Myocyte (in vitro differentiated cells): ENCODE measurements at places on chromosomes 3 and 15.

- no peak for DNase-seq
Measured at GRCh38 chr3:161020256-161020655, 84.9 kb downstream of the B3GALNT1 start.

GRCh38 chr3:135084405-135084804 is 289.3 kb downstream of the EPHB1 start:
- no peak for DNase-seq

DNA sequence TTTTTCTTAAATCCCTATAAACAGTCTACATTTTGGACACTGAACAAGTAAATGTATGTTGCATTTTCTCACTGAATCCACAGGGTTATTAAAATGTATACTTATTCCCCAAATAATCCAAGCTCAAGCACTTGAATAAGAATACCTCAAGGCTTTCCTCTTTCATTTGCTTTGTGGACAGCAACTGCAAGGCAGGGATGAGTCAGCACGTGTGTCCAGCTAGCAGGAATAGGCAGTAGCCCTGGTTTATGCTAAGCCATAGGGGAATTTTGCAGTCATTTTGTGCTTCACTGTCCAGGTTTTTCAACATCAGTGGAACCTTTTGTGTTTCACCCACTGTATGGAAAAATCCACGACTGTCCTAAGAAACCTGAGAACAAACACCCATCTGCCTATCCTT is 96.7 kb upstream of the KCNMB2 start:
- DNase-seq, result peak; percentile 69

GRCh38 chr3:13852638-13853009 is 27.2 kb downstream of the WNT7A start:
- DNase-seq, result no peak

GRCh38 chr3:9916734-9917680 is at the start of gene IL17RC:
Gene IL17RC, plus strand, starts transcription at chr3:9917098. Its CDS starts 218 bp downstream, at chr3:9917316.
- peak; percentile 85 for DNase-seq

GRCh38 chr3:193825617-193826016 is 232.6 kb downstream of the OPA1 start:
- no peak for DNase-seq

- no peak for DNase-seq
Measured at GRCh38 chr15:77855871-77856270, 221.6 kb downstream of the TBC1D2B start.

DNA sequence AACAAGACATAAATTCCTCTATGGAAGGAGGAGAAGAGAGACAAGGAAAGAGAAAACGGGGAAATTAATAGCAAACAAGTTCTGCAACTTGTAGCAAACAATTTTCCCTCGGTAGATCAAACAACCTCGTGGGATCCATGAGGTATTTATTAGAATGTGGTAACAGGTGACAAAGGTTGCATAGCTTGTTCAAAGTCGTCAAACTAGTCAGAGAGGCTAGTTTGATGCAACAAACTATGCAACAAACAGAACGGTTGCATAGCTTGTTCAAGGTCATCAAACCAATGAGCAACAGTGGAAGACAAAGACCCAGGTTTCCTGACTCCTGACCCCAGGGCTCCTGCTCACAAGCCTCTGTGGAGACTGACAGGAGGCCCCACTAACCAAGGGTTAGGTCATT is 20.7 kb downstream of the MB21D2 start:
- DNase-seq, result no peak

DNA sequence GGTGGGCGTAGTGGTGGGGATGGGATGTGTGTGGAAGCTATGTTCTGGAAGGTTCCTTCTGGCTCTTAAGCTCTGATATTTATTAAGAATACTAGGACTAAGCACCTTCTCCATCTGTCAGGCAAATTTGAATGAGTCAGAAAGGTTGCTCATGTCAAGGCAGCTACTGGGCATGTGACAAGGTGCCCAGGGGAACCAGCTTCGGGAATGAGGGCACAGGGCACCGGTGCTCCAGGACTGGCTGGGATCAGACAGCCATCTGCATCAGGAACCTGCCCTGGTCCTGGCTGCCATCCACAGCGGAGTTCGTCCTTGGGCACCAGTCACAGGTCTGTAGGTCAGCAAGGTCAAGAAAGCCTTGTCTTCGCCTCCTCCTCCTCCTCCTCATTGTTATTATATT is 32.5 kb downstream of the CA12 start:
- no peak for DNase-seq

DNA sequence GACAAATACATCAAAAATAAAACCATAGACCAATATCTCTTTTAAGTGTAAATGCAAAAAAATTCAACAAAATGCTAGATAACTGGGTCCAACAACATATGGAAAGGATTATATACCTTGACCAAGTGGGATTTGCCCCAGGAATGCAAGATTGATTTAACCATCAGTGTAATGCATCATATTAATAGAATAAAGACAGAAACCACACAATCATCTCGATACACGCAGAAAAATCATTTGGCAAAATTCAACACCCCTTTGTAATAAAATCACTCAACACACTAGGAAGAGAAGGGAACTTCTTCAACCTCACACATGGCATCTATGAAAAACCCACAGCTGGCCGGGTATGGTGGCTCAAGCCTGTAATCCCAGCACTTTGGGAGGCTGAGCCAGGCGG is 19.5 kb downstream of the GREM1 start:
- DNase-seq, result no peak

GRCh38 chr3:56930706-56931105 is 129.0 kb upstream of the ARHGEF3 start:
- DNase-seq, result no peak

- DNase-seq, result no peak
Measured at GRCh38 chr3:52068055-52068571, 11.7 kb upstream of the DUSP7 start.

DNA sequence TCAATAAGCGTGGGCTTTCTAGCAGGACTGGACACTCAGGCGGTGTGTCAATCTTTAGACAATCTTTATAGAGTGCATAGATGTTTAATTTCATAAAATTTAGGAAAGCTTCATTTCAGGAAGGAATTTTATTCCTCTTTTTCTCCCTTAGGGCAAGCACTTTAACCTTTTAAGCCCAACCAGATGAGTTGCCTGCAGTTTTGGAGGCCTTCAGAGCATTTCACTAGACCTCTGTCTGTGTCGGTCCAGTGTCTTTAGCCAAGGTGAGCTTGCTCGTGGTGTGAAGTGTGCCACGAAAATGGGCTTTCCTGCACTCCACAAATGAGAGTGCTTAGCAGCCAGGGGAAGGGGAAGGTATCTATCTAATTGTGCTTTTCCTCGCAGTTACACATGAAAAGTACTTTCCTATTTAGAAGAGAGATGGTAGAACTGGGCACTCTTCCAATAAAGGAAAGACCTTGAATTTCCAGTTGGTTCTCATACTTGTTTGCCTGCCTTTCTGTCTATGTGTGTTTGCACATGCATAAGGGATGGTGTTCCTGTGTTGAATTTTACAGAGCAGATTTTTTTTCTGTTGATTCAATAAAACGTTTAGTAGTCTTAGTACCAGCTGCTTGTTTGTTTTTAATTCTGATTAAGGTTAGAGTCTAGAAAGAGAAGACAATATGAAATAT is 53.6 kb downstream of the FEZF2 start:
- no peak for DNase-seq

- no peak for DNase-seq
Measured at GRCh38 chr15:27065151-27065550, 94.2 kb downstream of the GABRG3 start.

- DNase-seq, result no peak
Measured at GRCh38 chr15:100109486-100110035, 232.2 kb downstream of the ADAMTS17 start.

GRCh38 chr3:49655731-49656285 is 18.3 kb upstream of the APEH start:
- no peak for DNase-seq

GRCh38 chr15:80568298-80568697 is 126.8 kb upstream of the ABHD17C start:
- peak; percentile 71 for DNase-seq

GRCh38 chr3:71532639-71533395 is 50.7 kb downstream of the FOXP1 start:
- no peak for DNase-seq

DNA sequence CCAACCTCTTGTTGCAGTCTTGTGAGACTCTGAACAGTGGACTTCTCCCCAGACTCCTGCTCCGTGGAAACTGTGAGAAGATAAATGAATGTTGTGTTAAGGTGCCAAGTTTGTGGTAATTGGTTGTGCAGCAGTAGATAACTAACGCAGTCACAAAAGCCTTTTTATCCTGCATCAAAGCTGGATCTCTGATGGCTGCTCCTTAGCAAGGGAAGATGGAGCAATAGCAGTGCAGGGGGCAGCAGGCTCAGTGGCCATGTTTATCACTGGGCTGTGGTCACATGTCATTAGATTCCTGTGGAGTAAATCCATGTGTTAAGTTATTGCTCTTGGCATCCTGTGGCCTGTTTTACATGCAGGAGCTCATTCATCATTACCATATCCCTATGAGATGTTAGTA is 13.5 kb downstream of the CMTM7 start:
- DNase-seq, result no peak

- DNase-seq, result no peak
Measured at GRCh38 chr3:98670020-98670419, 76.6 kb upstream of the CPOX start.

GRCh38 chr3:114389156-114389555 is 95.3 kb downstream of the TIGIT start:
- no peak for DNase-seq

DNA sequence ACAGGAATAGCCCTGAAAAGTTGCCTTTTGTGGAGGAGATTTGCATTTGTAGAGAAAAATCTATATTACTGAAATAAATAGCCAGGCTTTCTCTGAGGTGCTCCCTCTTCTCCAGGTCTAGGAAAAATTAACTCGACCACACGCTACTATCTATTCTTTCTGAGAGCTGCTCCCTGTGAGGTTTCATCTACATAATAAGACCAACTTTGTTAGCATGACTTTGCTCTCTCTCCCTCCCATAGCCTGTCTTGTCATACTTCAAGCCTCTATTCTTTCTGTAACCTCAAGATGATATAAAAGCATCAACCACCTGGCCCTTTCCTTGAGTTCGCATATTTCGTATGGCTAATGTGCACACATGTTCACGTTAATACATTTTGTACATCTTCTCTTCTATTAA is 75.8 kb upstream of the STRIT1 start:
- no peak for DNase-seq

- DNase-seq, result no peak
Measured at GRCh38 chr3:177657243-177657642, 460.0 kb upstream of the TBL1XR1 start.

GRCh38 chr3:118772036-118772435 is 262.6 kb downstream of the IGSF11 start:
- no peak for DNase-seq

DNA sequence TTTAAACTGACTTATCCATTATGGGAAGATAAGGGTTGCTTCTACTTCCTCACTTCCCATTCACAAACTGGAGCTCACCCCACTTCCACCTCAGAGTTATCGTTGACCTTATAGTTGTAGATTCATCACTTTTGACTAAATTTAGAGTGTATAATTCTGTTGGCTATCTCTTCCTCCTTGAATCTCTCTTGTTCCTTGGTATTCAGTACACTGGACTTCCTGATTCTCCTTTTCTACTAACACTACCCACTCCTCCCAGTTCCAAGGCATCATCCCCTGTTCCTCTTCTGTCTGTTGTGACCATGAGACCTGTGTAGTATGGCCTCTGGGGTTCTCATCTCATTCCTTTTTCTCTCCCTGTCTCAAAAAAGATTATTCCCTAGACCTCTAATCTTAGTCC is 5.9 kb upstream of the GPR87 start:
- DNase-seq, result no peak

- peak; percentile 61 for DNase-seq
Measured at GRCh38 chr3:27216955-27217552, 152.1 kb downstream of the NEK10 start.

DNA sequence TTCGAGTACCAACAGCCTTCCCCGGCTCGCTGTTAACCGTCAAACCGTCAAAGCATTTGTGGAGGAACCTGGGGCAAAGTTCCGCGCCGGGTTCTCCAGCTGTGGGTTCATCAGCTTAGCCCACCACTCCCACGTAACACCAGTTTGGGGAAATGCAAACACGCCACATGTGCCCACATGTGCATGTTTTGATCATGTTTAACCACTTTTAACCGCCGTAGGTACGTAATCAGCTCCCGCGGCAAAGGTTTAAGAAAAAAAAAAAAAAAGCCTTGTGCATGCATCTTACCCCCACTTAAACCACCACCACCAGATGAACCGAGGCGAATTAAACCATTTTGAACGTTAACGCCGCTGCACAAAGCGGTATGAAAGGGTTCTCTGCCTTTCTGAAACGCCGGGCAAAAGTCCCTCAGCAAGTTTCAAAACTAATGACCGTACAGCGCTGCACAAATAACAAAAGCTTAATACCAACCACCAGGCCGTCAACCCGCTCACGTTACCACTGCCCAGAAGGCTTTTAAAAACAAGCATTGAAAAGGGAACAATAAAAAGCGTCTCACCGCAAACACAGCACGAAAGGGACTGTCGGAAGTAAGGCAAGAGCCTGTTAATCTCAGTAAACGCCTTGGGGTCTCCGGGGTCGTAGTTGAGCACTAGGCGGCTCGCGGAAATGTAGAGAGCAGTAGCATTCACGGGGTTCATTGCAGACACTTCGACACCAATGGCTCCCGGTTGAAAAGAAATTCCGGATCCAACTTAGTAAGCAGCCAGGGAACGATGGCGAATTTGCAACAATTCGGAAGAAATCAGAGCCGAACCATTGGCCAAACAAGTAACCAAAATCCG is 1.5 kb downstream of the MSL2 start:
- DNase-seq, result peak; percentile 33

DNA sequence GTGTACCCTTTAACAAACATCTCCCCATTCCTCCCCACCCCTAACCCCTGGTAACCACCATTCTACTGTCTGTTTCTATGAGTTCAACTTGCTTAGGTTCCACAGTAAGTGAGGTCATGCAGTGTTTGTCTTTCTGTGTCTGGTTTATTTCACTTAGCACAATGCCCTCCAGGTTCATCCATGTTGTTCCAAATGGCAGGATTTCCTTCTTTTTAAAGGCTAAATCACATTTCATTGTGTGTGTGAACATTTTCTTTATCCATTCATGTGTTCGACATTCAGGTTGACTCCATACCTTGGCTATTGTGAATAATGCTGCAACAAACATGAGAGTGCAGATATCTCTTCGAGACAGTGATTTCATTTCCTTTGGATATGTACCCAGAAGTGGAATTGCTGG is 62.7 kb downstream of the TJP1 start:
- DNase-seq, result no peak

DNA sequence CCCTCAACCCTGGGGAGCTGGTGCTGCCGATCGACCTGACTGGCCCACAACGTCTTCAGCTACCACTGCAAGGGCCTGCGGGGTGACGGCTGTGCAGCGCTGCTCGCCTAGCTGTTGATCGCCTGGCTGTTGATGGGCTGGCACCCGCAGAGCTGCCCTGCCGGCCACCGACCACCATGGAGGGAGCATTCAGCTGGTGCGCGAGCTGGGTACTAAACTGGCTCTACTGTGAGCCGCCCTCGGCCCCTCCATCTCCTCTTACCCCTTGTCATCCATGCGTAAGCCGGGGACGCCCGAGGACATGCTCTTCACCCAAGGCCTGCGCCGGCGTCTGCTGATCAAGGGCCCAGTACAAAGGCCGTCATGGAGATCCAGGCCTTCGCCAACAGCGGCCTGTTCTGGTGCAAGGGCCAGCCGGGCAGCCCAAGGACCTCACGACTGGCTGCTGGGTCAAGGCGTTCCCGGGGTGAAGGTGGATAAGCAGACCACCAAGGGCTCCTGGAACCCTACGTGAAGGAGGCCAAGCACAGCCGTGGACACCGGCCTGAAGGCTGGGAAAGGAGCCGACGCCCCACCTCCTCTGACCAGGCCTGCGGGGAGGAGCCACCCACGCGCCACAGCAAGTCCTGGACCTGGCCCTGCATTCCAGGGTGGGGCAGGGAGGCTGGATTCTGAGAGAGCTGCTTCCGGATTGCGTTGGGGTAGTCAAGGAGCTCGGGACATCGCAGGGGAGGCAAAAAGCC is 46.9 kb downstream of the SFMBT1 start:
- DNase-seq, result no peak
